ENCODE measurements at places on chromosomes 7 and 10.

GRCh38 chr10:47254611-47255010, 45.4 kb upstream of the GDF10 start:
- DNase-seq: no peak

- DNase-seq: peak; percentile 23
Observed at GRCh38 chr7:128361411-128362379, at the start of gene PRRT4. TSS of gene PRRT4 (minus strand) at chr7:128361690.

DNA sequence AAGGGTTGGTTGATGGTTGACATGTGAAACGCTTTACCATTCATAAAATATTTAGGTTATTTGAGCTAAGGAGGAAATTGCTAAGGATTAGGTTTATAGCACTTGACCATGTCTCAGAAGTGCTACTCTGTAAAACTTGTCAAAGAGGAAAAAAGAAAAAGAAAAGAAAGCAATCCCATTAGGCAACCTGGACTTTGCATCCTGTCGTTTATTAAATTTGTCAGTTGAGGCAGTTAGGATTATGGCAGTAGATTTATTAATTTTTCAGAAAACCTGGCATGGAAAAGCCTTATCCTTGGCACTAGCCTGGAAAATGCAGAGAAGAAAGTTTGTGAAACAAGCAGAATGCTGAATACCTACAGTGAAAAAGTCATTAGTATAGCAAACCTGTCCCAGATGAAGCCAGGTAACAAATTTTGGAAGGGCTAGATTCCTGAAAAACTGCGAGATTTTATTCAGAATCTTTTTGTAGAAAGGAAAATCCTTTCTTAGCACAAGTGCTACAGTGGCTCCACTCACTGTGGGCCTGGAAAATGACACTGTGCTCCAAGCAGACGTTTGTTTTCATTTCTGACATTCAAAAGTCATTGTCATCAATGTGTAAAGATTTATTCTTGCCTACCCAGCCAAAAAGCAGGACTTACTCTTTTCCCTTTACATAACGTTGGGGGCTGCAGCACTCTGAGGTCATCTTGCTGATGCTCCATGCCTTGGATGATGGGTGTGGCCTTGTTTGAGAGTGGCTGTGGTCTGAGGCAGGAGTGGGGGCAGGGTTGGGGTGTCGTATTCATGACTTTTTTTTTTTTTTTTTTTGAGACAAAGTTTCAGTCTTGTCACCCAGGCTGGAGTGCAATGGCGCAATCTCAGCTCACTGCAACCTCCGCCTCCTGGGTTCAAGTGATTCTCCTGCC, 664.9 kb downstream of the SUGCT start:
- DNase-seq: no peak

- no peak for DNase-seq
Observed at GRCh38 chr10:22473044-22473443, 127.7 kb downstream of the SPAG6 start.

DNA sequence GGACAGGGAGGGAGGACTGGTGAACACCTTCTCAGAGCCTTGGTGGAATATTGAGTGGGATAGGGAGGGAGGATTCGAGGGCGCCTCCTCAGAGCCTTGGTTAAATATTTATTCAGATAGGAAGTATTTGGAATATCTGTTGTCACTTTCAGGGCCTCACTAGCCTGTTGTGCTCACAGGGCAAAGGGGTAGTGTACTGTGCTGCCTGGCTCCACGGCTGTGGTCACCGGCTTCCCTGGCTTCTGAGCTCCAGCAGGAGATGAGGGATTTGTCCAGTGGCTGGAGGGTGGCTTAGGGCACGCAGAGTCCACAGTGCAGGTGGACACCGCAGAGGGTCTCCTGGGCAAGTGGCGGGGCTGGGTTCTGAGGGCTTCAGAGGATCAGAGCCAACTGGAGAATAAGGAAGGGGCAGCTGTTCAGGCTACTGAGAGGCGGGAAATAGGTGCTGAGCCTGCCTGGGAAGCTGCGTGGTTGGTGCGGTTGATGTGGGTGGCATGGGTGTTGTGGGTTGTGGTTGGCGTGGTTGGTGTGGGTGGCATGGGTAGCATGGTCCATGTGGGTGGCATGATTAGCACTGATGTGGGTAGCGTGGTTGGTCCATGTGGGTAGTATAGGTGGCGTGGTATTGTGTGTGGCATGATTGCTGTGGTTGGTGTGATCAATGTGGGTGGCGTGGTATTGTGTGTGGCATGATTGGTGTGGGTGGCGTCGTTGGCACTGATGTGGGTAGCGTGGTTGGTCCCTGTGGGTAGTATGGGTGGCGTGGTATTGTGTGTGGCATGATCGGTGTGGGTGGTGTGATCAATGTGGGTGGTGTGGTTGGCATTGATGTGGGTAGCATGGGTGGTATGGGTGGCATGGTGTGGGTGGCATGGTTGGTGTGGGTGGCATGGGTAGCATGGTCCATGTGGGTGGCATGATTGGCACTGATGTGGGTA, 16.7 kb downstream of the INPP5A start:
- DNase-seq: no peak

DNA sequence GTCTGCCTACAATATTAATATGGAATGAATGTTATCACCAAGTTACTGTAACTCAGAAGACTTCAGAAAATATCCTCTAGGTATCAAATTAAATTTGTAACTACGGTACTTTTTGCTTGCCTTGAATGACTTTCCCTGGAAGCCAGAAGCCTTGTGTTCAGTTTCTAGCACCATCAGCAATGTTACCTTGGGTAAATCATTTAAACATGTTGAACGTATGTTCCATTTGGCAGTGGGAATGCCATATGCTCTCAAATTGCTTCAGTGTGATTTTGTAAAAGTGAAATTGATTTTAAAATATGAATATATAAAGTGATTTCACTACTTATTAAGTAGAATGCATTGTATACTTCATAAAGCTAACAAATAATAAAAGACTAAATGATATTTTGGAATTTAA, 11.2 kb downstream of the RPA3 start:
- DNase-seq: no peak

GRCh38 chr10:62054830-62055229, 153.3 kb downstream of the ARID5B start:
- DNase-seq: no peak

GRCh38 chr10:11164803-11165590, 147.3 kb downstream of the CELF2 start:
- DNase-seq: peak; percentile 83

DNA sequence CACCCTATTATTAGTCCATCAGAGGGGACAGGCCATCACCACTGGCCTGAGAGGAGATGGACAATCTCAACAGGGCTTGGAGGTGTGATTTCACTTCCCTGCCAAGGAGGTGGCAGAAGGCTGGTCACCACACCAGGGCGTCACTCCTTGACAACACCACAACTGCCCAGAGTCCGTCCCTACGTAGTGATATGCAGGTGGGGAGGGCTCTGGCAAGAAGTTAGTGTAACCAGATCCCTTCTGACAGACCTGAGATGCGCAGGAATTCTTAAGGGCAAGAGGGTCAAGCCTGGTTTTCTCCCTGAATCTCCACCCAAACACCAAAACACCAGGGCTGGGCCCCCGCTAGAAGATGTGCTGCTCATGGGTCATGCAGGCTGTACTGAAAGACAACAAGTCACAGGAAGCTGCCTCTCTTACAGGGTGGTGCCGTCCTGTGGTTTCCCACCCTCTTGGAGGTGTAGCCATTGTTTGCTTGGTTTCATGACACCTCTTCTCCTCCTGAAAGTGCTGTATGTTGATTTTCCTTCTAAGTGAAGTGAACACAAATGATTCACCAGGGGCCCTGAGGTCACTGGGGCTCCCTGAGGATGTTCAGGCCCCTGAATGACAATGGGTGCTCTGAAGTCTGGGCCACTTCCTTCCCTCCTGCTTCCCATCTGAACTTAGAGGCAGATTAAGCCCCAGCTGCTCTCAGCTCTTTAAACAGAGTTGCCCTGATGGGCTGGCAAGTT, 27.1 kb downstream of the ATXN7L1 start:
- peak; percentile 74 for DNase-seq

DNA sequence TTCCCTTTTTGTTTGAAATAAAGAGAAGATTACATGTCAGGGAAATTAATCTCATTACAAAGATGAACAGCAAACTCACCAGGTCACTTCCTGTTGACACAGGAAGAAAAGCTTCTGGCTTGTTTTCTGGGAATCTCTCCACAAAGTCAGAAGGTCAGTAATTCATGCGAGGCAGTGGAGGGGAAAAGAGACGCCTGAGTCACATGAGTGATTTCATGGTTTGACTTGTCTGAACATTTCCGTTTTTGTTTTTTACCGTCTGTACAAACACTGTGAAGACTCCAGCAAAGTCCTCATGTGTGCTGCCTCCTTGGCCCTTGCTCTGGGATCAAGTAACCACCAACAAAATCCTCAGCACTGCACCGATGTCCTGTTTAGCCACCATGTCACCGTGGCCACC, 2.5 kb upstream of the HABP2 start:
- DNase-seq: no peak

DNA sequence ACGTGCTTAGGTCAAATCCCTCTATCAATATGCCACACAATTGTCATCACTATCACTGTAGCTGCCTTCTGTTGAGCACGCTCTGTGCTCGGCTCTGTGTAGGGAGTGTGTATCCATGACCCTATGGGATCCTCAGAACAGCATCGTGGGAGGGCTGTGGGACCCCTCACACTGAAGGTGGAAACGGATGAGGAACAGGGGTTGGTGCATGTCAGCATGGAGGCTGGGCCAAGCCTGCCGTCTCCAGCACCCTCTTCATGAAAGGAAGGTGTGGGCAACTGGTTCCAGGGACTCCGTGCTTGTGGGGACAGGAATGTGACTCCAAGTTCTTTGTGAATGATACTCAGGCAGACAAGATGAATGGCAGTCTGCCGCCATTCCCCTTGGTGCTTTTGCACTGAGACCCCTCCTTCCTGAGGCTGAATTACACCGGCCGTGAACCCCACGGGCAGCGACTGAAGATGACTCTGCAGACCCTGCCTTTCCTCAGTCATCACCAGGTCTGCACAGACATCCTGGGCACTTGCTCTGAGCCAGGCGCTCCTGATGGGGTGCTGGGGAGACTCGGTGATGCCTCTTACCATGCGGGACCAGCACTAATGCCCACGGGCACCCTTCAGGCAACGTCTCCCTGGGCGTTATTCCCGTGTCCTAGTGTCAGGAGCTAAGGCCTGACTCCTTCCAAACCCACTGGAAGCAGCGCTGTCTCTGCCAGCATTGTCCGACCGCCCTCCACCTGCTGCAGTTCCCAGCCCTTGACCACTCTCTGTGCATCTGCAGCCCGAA, 495.2 kb downstream of the TCERG1L start:
- no peak for DNase-seq

GRCh38 chr10:131749767-131750142, 151.1 kb upstream of the PPP2R2D start:
- no peak for DNase-seq

GRCh38 chr7:22402250-22402649, 45.3 kb upstream of the RAPGEF5 start:
- no peak for DNase-seq

DNA sequence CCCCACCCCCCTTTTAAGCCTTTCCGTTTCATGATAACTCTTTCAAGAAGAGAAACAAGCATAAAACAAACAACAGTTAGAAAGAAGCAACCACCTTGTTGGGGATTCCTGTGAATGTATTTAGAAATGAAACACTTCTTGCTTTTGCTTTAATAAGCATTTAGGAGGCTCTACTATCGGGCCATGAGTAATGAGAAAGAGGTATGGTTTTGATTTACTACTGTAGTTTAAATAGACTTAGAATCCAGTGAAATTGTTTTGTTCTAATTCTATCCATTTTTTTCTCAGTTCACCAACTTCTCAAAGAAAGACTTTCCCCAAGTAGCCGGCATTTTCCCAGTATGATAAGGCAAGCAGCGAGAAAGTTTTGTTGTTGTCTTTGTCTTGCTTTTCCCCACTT, 168.7 kb upstream of the HABP2 start:
- DNase-seq: no peak

DNA sequence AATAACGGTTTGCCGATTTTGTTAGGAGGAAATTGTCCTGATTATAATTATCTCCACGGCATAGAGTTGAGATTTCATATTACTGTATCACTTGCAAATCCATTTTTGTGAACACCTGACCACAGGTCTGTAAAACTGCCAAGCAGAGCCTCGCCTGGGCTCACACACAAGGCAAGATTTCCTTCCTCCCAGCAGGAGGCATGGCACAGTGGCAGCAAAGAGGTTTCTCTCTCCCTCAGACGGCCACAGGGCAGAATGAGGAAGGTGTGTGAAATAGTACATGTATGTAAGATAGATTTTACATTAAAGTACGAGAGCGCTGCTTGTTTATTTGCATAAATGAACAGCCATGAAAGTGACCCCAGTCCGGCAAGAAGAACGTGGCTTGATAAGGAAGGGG, 130.1 kb downstream of the CELF2 start:
- DNase-seq: no peak

- no peak for DNase-seq
Observed at GRCh38 chr7:80731281-80731680, 92.8 kb downstream of the CD36 start.

DNA sequence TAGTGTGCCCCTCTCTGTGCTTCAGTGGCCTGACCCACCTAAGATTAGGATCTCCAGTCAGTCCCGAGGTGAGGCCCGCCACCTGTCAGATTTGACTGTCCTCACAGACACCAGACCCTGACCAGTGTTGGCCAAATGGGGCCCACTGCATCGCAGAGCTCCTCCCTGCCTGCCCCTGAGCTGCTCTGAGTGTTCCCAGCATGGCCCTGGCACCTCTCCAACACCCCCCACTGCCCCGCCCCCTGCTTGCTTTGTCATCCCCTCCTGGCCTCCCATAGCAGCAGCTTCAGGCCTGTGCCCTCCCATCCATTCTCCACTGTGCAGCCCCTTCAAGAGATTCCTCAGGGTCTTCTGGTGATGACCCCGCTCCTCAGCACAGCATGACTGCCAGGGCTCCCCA, 67.6 kb downstream of the C10orf120 start:
- no peak for DNase-seq

DNA sequence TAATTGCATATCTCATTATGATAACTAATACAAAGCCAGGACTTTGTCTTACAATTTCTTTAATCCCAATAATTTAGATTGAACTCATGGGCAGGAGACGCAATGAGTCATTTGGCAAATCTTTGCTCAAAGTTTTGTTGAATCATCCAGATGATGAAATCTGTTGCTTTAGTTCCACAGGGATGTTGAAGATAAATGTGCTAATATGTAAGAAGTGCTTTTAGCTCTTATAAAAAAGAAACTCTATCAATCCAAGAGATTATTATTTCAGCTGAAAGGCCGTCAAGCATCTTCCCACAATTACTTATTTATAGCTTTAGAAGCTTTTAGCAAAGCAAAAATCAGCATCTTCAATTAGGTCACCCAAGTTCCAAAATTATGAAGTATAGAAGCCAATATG, 36.8 kb upstream of the ANK3 start:
- no peak for DNase-seq

GRCh38 chr10:76067447-76067846, 636.0 kb downstream of the LRMDA start:
- no peak for DNase-seq
